ENCODE measurements at places on chromosomes 16 and 17.

GRCh38 chr17:3732210-3732621, 8.5 kb downstream of the HASPIN start:
- DNase-seq = no peak

DNA sequence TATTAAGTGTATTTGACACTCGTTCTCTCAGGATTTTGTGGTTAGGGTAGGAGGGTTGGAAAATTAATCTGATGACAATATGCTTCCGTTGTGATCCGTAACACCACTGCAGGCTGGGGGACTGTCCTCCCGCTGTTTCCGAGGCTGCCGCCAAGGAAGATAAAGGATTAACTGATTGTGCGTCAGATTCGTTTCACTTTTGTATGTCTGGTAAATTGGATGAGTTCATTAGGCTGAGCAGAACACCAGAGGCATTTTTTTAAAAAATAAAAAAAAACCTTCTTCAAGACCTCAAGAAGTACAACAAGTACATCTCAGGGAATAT, 486.7 kb upstream of the SALL1 start:
- DNase-seq = no peak

DNA sequence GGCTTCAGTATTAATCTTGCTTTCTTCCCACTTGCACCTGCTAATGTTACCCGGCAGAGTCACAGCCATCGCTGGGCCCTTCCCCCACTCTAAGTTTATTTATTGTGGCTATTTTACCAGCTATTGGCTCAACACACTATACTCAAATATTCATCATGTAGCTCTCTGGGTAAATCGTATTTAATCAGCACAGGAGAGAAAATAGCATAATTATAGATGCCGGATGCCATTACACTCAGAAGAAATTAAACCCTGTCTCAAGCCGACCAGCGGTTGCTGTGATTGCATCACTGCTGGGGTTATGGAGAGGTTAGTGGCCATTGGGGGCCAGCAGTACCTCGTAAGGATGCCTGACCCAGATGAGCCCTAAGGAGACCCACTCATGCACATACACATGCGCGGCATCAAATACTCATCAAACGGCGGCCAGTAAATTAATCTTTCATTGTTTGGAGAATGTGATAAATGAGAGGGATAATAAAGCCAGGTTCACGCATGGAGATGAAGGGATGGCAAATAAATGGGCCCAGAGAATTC, 269.5 kb upstream of the ZFHX3 start:
- no peak for DNase-seq

DNA sequence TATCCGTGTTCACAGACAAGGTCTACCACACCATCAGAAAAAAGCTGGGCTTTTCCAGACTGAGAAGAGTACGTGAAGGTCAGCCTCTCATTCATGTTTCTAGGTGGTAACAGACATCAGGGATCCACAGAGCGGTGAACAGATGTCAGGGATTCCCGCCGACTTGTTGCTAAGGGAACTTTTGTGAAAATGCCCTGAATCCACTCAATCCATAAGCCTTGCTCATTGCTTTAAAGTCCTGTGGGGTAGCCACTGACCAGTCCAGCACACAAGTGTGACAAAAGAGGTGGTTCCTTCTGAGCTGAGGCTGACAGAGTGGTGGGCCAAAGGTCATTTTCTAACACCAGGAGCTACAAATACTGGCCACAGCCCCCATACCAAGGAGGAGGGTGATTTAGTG, 5.9 kb downstream of the GAS7 start:
- DNase-seq = no peak

- DNase-seq = no peak
Measured at GRCh38 chr16:63183743-63184142, 1147.5 kb upstream of the CDH8 start.

DNA sequence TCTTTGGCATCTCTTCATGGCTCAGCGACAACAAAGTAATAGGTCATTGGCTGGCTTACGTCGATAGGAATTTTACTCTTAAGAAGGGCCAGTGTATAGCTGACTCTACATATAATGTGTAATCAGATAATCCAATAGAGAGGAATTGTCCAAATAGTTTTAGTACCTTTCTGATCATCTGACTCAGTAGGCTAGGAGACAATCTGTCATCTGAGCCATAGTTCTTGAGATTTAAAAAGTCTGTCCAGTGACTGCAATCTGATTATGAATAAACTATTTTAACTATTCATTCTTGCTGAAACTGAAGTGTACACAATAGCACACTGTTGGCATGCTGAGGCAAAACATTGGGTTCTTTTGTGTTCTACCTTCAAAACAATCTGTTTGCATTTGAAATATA, 21.4 kb upstream of the NOL11 start:
- no peak for DNase-seq

- DNase-seq = no peak
Measured at GRCh38 chr16:17518441-17518840, 47.7 kb upstream of the XYLT1 start.

GRCh38 chr17:14201021-14201987, 35.4 kb downstream of the CDRT15 start:
- DNase-seq = no peak

- DNase-seq = no peak
Measured at GRCh38 chr17:77481476-77482374, 341.0 kb downstream of the SEC14L1 start.

- DNase-seq = no peak
Measured at GRCh38 chr16:2015117-2015946, 4.3 kb upstream of the NPW start.

DNA sequence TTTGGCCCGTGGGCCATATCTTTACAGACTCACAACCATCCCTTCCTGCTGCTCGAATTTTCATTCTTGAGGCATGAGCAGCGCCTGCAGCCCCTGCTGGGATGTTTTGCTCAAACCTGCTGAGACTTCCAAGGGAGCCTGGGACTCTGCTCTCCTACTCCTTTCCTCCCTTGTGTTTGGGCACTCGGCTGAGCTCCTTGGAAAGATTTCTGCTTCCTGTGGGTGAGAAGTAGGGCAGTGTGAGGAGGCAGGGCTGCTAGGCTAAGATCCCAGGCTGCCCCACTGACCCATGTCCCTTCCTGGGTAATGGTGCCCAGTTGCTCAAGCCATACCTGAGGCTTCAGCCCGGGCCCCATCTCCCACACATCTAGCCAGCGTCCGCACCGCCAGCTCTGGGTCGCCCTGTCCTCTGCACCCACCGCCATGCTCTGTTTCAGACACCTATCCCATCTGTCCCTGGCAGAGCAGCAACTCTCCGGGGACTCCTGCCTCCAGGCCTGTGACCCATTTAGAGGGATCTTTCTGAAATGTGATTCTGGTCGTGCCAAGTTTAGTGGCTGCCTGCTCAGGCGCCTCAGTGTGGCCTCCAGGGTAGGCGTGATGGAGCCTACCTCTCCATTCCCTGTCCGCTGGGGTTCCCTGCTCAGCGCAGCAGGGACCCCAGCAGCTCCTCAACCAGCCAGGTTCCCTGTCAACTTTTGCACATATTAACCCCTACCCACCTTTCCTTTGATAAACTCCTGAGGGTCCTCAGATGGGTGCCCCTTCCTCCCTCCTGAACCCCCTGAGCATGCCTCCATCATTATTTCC, 190.1 kb downstream of the CCDC182 start:
- no peak for DNase-seq

GRCh38 chr17:12815642-12816141, 26.4 kb downstream of the ARHGAP44 start:
- no peak for DNase-seq

- no peak for DNase-seq
Measured at GRCh38 chr16:87608400-87608985, 6.2 kb downstream of the JPH3 start.

DNA sequence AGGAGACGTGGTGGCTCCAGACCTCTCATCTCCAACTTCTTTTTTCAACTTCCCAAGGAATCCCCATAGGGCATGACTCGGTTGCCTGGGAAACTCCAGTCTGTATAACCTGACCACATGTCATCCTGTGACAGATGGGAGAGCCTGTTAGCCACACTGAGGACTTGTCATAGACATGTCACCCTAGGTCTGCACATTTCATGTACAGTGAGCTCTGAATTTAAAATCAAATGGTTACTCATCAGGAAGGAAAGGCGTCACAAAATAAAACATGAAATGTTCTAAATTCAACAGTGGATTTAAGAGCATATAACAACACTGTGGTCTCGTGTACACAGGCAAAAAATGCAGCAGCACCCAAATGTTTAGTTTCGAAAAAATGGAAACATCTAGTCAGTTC, 22.2 kb upstream of the ADAMTS18 start:
- no peak for DNase-seq

GRCh38 chr16:84726669-84727467, 27.1 kb downstream of the USP10 start:
- DNase-seq = no peak

DNA sequence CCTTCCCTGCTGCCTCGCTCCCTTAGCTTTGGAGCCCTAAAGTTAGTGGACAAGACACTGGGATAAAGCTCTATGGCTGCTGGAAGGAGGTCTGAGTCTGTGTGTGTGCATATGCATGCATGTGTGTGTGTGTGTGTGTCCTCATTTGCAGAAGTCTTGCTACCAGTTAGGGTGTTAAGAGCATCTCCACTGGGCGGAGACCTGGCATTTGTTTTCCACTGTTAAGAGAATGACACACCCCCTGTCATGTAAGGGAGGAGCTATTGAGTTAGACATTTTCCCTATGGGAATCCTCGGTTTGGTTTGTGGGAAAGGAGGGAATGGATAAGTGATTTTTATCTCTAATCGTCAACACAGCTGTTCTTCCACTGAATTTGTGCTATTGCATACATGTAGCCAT, 24.8 kb upstream of the ARHGAP23 start:
- DNase-seq = no peak

DNA sequence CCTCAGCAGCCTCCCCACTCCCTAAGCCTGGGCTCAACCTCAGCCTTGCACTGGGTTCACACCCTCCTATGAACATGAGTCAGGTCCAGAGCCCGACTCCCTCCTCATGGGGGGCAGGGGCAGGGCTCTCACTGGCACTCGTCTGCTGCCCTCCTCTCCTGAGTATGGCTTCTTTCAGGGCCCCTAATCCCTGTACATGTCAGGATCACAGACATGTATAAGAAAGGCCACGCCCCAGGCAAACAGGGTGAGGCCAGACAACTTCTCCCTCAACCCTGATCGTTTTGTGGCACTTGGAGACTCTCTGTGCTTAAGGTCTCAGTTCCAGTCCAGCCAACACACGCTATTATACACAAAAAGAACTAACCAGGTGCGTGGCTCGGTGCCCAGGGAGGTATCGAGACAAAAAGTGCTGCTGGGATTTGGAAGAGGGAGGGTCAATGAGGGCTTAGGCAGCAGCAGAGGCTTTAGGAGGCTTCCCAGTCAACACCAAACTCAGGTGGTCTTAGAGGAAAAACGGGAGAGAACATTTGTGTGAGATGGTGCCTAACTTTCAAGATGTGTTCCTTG, 45.2 kb downstream of the CMTM3 start:
- no peak for DNase-seq

GRCh38 chr17:29299031-29299430, 5.1 kb upstream of the NUFIP2 start:
- DNase-seq = no peak

DNA sequence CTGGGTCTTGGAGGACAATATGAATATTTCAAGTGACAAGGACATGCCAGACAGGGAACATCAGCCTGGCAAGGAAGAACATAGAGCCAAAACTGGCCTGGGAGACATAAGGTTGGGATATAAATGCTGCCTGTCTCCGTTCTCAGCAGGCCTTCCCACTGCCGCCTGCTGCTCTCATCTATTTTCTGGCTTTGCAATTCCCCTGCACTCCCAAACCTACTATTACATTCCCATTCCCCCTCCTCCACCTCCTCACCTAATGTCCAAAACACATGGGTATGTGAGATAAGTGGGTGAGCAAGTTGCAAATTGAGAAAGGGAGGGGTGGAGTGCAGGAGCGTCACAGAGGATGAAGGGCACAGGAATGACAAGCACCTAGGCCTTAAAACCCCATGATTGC, 244.3 kb upstream of the CDH8 start:
- no peak for DNase-seq

- no peak for DNase-seq
Measured at GRCh38 chr16:68426347-68426652, 22.0 kb downstream of the SMPD3 start.

DNA sequence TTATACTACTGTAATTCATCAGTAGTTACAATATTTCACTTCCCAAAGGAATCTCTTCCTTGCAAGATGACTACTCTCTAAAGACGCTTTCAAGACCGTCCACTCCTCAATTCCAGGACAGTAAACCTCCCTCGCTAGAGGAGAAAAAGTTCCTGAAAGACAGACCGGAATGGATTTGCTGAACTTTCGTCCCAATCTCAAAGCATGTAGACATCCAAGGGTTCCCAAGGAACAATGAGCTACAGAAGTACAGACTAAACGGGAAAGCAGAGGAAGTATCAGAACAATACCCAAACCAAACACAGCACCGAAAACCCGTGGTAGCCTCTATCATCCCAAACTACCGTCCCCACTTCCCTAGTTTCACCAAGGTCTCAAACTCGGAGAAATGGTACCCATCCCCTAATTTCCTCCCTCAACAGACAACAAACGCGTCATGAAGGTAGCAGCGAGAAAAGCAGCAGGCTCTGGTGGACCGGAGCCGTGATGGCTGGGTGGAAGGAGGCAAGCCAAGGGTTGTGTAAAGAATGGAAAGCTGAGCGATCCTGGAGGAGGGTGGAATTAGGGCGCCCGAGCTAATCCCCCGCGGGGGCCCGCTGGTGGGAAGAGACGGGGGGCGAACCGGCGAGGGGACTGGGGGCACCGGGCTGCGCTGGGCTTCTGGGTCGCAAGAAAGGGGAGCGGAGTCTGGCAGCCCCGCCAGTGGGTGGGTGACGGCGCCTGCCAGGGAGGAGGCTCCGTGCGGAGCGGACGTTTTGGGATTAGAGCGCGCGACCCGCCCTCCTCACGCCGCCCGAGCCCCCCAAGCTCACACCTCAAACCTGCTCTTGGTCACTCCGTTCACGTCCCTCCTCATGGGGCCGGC, 647 bp downstream of the FBXL20 start:
- DNase-seq = no peak

DNA sequence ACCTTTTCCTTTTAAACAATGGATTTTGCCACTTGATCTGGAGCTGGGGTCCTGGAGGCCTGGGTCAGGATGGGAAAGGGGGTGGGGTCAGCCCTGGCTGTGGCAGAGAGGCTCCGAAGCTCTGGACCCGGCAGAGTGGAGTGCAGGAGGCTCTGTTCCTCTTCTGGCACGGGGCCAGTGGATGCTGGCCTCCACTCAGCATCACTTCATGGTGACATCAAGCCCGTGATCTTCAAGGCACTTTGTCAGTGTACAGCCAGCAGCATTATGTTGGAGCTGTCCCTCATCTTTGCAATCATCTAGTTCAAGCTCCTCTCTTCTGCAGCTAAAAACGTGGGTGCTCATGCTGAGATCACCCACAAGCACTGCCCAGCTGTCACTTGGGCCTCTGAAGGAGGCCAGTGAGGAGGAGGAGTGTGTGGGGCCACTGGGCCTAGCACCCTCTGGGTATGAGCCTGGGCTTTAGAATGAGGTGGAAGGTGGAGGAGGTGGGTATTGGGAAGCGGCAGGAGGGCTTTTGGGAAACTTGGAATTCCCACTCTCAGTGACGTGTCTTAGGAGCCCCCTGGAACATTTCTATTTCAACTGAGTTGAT, 45.9 kb upstream of the MGAT5B start:
- no peak for DNase-seq
